ENCODE measurements at places on chromosomes 5 and 9.
A peak's percentile ranks its signal among the peaks of the same experiment; 100 is the strongest.

- no peak for DNase-seq
Measured at GRCh38 chr5:111224561-111225345, 569 bp downstream of the CAMK4 start.

DNA sequence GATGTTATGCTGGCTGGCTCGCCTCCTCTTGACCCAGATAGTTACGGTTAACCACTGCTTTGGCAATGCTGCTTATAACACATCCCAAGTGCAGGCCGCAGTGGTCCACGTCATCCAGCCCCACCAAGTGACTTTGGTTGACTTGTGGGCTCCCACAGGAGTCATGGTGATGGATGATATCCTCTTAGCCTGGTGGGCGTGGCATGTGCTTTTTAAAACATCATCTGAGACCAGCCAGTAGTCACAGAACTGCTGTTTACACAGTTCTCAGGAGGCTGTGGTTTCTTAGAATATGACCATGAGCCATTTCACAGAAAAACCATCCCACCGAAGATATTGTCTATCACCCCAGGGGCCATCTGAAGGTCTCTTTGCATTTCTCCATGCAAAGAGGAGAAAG is 216.9 kb downstream of the SH3GL2 start:
- no peak for DNase-seq

- DNase-seq, result no peak
Measured at GRCh38 chr9:131523086-131523388, 8.0 kb downstream of the UCK1 start.

DNA sequence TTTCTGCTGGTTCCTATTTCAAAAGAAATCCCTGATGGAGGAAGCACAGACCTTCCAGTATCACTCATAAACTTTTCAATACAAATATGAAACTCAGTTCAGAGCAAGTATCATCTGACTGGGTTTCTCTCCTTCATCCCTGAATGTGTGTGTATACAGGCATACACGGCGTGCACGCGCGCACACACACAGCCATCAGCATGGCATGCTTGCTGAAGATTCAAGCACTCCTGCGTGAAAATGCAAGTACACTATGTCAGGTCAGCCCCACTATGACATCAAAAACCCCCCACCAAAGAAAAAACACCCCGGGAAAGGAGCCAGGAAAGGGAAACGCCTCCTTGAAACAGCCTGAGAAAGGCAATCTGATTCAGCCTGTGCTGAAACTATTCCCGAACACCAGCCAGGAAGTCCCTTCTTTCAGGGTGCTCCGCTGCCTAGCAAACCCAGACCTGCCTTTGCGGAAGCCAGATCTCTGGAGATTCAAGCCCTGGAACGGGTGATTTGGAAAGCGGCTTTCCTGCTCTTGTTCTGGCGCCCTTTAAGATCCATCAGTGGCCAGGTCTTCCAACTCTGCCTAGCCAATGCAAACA is 831 bp downstream of the KLHL3 start:
- DNase-seq, result no peak

GRCh38 chr5:66684663-66685062 is 88.5 kb downstream of the MAST4 start:
- no peak for DNase-seq

DNA sequence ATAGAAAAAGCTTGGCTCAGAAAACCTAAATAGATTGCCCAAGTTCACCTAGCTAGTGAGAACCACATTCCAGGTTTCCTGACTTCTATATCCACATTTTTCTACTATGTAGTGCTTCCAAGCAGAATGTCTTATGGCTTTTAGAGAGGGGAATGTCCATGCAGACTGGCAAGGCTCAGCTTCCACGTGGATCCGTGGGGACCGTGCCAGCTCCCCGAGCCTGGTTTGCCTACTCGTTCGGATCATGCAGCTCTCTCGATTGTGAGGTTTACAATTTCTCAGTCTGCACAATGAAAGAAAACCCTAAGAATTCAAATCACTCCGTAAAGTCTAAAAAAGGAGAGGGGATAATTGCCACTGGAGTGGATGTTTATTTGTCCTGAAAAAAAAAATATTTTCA is 256.5 kb upstream of the NR4A3 start:
- no peak for DNase-seq

- no peak for DNase-seq
Measured at GRCh38 chr5:9537223-9538141, 8.4 kb downstream of the SEMA5A start.

GRCh38 chr5:108830705-108831276 is 83.1 kb downstream of the FER start:
- DNase-seq, result peak; percentile 7

DNA sequence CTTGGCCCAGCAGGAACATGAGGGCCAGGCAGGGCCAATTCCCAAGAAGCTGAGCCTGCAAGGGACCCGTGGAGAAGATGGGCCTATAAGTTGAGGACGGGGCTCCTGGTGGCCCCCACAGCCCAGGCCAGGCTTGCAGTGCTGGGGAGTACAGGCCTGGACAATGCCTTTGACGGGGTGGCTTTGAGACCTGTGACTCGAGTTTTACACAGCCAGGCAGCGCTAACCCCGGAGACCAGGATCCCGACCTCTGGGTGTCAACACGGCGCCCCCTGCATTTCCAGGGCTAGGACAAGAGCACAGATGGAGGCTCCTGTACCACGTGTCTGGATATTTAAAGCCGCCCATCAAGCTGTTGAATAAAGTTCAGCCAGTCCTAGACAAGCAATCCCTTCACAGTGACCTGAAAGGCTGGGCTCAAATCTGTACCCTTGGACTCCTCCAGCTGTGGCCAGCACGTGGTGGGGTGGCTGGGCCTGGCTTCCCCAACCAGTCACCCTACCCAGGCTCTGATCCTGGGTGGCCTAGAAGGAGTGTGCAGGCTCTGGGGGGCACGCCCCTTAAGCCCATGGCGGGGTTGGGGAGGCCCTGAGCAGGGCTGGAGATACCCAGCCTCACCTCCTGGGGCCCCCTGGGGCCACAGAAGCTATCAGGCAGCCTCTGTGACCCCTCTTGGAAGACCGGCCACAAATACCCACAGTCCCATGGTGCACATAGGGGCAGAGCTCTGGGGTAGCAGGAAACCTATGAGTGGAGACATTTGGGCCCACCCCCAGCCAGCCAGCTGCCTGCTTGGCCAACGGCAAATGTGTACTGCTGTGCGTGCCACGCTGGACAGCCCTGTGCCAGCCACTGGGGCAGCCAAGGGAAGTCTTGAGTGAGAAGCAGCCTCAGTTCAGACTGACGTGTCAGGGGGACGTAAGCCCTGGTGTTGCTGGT is 88.7 kb downstream of the NTNG2 start:
- DNase-seq, result no peak

DNA sequence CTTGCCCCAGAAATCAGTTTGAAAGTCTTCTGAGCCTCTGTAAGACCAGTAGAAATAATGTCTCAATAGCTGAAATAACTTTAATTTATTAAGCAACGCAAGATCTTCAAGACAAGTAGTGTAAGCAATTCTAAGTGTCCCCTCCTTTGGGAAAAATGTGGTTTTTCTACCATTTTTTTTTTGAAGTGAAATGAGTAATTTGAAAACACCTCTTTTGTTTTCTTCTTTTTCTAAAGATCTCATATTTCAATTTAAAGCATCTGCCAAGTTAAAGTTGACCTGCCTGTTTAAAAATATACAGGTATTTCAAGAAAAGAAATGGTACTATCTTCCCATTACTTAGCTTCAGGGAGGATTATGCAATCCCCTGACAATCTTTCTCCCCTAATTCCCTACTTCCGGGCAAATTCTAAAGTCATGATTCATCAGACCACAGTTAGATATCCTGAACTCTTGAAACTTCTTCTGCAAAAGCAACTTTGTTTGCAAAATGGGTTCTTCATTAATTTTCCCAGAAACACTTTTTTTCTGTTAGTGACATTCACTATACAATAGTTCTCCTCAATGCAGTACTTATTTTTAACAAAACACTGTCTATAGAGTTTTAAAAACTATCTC is 7.8 kb upstream of the ANXA1 start:
- no peak for DNase-seq

DNA sequence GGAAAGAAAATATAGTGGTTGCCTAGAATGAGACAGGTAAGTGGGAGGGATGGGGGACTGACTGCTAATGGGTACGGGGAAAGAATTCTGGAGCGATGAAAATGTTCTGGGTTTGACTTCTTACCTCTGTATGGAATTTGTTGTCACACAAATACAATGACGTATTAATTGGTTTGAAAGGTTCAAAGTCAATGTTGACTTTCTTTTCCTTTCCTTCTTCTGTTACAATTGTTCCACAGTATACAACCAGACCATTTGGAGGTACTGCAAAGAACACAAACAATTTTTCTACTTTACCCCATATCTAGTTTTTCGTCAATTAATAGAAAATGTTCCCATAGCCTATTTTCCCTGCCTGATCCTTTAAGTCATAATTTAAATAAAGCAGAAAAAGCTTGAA is 25.6 kb downstream of the ETF1 start:
- DNase-seq, result no peak

- DNase-seq, result no peak
Measured at GRCh38 chr5:82894716-82895115, 182.5 kb downstream of the TMEM167A start.

DNA sequence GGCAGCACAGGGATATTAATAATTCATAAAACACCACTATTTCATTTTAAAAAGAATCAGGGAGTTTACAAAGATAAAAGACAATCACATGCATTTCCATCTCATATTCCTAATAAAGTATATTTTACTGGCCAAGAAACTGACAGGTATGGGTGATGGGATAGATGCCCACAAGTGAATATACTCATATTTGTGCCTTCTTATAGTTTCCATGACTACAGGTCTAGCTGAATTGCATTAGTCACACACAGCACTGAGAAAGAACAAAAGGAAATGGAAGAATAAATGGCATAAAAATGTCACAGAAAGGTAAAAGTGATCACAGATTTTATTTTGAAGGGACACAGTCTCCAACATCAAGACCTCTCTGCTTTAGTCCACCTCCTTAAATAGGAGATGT is 193.5 kb downstream of the PLK2 start:
- no peak for DNase-seq

DNA sequence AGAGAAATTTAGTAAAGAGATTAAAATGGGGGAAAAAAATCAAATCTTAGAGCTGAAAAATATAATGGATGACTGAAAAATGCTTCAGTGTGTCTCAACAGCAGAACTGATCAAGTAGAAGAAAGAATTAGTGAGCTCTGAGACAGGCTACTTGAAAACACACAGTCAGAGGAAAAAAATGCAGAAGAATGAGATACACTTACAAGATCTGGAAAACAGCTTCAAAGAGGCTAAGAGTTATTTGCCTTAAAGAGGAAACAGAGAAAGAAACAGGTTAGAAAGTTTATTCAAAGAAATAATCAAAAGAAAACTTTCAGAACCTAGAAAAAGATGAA is 70.5 kb upstream of the OR2K2 start:
- no peak for DNase-seq

GRCh38 chr5:125558466-125558865 is 812.0 kb upstream of the ZNF608 start:
- no peak for DNase-seq

DNA sequence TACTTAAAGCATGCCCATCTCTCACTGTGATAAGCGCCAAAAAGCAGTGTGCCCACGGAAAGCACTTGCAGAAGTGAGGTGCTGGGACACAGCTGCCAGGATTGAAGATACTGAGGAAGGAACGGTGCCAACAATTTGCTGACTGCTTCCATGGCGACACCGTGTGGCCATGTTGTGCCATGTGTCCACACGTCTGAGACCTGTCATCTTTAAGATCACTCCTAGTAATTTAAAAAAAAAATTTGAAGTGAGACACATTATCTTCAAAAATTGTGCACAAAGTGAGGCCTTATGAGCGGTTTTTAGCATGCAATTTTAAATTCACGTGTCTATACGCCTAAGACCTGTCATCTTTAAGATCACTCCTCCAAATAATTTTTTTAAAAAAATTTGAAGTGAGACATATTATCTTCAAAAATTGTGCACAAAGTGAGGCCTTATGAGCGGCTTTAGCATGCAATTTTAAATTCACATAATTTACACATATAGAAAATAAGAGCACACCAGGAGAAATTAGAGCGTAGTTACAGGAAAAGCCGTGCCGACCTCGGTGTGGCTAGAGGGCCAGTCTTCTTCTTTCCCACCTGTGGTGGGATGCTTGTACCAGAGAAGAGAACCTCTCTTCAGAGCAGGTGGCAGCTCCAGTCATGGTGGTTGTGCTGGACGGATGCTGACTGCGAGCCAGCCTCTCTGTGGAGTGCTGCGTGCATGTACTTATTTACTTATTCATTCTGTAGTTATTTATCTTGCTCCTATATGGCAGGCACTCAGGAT is 21.4 kb upstream of the FLT4 start:
- peak; percentile 80 for DNase-seq

GRCh38 chr5:124263680-124264491 is 482.6 kb downstream of the ZNF608 start:
- no peak for DNase-seq

GRCh38 chr9:20591223-20591622 is 31.1 kb downstream of the MLLT3 start:
- DNase-seq, result no peak

DNA sequence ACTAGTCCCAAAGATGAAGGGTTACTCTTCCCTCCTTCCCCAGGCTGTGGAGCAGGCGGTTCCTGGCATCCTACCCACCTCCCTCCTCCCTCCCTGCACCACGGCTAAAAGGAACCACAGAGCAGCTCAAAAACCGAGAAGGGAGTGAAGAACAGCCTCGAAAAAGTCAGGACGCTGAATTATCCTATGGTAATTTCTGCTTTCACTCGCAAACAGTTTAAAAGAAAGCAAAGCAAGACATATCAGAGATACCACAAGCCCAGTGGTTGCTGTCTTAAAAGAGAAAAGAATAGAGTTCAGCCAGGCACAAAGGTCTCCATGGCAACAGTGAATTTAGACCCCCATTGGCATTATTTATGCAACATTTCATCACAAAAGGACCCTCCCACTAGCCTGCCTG is 315.4 kb downstream of the CTNND2 start:
- DNase-seq, result no peak

GRCh38 chr5:168011096-168011495 is 280.3 kb upstream of the WWC1 start:
- no peak for DNase-seq

GRCh38 chr5:151449839-151450238 is 2.4 kb downstream of the SLC36A1 start:
- DNase-seq, result no peak

DNA sequence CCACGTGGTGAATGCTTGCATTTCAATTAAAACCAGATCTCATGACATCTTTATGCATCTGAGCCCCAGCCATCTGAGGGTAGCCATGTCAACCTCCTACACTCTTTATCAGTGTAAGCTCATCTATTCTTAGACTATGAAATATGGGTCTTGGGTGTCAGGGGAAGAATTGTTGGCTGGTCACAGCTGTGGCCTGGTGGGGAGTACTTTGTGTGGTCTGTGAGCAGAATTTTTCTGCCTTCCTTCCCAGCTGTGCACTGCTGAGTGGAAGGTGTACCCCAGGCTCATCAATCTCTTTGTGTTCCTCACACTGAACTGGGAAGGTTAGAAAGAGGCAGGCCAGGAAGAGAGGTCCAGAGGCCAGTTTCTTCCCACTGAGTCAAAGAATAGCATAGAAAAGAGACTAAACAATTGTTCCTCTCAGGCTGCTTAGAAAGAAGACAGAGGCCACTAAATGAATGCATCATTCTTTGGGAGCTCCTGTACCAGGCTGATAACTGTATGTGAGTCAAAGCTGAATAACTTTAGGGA is 202.7 kb upstream of the RGMB start:
- DNase-seq, result no peak
